ENCODE measurements at places on chromosomes 7 and 10.

DNA sequence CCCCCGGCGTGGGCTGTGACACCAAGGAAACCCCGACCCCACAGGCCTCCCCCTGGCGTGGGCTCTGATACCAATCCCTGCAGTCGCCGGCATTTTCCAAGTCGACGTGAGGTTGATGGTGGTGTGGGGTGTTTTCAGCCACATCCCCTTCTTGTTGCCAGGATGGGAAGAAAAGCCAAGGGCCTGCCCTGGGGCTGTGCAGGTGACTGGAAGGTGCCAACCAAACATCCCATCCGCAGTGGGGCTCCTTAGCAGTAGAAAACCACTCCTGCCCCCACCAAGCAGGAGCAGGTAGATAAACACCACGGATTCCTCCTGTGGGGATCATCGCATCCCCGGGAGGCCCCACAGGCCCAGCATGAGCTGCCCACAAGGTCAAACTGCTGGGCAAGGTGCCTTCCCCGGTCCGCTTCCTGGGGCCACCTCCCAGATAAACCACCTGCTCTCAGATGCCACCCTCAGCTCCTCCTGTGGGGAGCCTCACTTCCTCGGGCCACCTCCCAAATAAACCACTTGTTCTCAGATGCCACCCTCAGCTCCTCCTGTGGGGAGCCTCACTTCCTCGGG, 88.5 kb upstream of the DIP2C start:
- no peak for DNase-seq

- DNase-seq, result no peak
Measured at GRCh38 chr10:11223081-11223480, 205.4 kb downstream of the CELF2 start.

- no peak for DNase-seq
Measured at GRCh38 chr10:3229815-3230214, 57.2 kb upstream of the PITRM1 start.

DNA sequence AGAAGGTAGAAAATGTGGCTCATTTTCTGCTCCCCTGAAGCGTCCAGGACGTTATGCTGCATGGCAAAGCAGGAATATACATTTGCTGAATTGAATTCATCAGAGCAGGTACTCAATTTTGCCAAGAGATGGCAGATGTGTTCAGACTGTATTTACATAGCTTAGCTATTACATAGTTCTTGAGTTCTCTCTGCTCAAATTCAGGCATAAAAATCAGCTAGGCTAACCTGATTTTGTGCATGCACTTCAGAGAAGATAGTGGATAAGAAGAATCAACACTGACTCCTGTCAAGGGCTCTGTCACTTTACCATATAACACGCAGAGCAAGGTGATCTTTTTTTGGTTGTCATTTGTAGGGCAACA, 209.2 kb upstream of the FAM3C start:
- DNase-seq, result no peak

GRCh38 chr10:55470840-55471239, 669.8 kb upstream of the PCDH15 start:
- DNase-seq, result no peak

DNA sequence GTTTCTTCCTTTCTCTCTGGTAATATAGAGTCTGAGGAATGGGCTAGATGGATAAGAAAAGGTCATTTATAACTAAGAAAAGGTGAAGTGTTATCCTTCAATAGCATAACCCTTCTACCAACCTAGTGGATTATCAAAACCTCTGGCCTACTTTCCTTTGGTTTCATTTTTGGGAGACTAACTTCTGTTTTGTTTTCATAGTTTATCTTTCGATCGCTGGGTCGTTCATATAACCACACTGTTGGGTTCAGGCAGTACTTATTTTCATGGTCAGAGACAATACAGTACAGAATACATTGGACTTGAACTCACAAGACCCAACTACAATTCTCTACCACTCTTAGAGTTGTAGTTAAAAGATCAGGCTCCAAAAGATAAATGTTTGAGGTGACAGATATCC, 86.5 kb downstream of the UBE2H start:
- no peak for DNase-seq

DNA sequence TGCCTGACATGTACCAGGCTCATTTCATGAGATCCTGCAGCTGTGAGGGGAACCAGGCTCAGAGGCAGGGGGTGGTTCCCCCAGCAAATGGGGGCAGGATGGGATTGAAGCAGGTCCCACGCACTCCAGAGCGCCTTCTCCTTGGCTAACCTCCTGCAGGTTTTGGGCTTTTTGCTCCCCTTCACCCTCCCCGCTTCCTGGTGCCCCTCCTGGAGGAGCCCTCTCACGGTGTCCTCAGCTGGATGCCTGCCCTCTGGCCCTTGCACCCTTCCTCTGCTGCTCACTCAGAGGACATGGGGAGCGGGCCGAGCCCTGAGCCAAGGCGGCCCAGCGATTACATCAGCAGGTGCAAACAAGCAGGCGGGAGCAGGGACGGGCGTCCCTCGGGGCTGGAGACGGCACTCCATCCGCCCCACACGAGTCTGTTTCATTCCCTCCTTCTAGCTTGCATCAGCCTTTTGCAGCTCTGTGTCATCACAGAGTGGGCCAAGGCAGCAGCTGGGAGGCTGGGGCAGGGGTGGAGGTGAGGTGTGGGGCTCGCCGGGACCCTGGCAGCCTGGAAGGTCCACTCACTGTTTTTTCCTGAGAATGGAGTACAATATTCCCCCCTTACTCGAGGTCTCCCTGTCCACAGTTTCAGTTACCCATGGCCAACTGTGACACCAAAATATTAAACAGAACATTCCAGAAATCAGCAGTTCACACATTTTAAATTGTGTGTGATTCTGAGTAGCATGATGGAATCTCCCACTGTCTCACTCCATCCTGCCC, 52.7 kb upstream of the SLC29A3 start:
- DNase-seq, result no peak

- no peak for DNase-seq
Measured at GRCh38 chr10:49086889-49087288, 28.4 kb downstream of the VSTM4 start.

DNA sequence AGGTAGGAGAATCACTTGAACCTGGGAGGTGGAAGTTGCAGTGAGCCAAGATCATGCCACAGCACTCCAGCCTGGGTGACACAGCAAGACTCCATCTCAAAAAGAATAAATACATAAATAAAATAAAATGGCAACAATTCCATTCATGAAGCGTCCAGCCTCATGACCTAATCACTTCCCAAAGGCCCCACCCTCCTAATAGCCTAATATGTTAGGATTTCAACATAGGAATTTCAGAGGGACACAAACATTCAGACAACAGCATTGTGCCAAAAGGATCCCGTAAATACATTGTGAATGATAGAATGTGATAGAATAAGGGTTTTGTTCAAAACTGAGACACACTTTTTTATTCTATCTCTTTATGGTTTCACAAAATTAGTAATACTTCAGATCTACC, 90.3 kb downstream of the FAM107B start:
- no peak for DNase-seq

DNA sequence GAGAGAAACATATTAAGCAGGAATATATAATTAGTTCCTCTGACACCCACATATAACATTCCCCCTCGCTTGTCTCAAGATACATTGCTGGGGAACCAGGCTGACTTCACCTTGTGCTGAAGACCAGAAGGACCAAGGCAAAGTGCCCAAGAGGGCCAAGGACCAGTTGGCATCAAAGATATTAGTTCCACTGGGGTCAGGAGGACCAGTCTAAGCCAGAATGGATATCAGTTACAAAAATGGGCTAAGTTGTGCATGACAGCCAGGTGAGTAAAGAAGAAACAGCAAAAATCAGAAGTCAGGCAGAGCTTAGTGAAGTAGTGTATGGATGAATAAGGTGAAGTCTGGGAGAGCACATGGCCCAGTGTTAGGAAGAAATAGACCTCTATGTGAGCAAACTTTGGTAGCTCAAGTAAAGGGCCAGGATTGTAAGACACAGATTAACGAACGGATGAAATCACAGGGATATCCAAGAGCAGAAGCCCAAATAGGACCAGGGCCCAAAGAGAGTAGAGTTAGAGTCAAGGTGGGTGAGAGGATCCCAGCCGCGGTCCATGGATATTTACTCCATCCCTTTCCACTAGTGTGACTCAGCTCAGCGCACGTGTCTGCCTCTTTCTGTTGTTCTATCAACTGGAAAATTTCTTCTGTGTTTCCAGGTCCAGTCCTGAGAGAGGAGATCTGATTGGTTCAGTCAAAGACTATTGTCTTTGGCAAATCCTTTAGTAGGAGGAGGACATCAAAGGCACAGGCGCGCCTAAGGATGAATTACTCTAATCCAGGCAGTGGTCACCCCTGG, 5.0 kb downstream of the CALD1 start:
- no peak for DNase-seq

- no peak for DNase-seq
Measured at GRCh38 chr10:99520040-99520846, 12.5 kb upstream of the NKX2-3 start.

- DNase-seq, result no peak
Measured at GRCh38 chr7:3370068-3370830, 69.2 kb downstream of the SDK1 start.

DNA sequence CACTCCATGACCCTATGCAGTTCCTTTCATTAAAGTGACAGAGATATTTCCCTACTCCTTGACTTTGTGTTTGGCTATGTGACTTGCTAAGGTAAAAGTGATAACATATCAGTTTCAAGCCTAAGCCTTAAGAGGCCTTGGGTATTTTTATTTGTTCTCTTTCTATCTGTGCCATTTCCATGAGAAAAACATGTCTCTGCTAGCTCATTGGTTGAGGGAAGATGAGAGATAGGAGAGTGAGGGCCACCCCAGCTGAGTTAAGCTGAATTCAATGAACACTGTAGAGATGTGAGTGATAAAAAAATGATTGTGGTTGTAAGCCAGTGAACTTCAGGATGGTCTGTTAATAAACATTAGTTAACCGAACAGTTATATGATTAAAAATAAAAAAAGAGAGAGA, 13.4 kb downstream of the TASOR2 start:
- no peak for DNase-seq

GRCh38 chr7:88339195-88339922, 32.7 kb upstream of the STEAP4 start:
- DNase-seq, result no peak

DNA sequence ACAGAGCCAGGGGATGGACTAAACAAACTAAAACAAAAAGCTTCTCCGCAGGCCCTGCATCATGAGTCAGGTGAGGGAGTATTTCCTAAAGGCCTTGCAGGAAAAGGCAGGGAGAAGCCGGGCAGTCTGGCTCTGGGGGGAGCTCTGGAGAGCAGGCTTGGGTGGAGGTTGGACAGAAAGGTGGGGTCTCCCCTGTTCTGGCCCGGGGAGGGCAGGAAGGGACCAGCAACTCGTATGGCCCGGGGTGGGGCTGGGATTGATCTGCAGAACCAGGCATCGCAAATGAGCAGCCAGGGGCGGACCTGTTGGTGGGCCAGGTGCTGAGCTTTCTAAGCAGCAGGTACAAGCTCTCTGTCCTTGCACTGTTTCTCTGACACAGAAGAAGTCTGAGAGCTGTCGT, 235.2 kb downstream of the TCERG1L start:
- DNase-seq, result no peak

- no peak for DNase-seq
Measured at GRCh38 chr7:151082141-151083070, 887 bp downstream of the TMUB1 start.

GRCh38 chr7:130970196-130970595, 236.2 kb upstream of the KLF14 start:
- DNase-seq, result no peak

- DNase-seq, result no peak
Measured at GRCh38 chr7:129799350-129799955, 153.3 kb downstream of the UBE2H start.

DNA sequence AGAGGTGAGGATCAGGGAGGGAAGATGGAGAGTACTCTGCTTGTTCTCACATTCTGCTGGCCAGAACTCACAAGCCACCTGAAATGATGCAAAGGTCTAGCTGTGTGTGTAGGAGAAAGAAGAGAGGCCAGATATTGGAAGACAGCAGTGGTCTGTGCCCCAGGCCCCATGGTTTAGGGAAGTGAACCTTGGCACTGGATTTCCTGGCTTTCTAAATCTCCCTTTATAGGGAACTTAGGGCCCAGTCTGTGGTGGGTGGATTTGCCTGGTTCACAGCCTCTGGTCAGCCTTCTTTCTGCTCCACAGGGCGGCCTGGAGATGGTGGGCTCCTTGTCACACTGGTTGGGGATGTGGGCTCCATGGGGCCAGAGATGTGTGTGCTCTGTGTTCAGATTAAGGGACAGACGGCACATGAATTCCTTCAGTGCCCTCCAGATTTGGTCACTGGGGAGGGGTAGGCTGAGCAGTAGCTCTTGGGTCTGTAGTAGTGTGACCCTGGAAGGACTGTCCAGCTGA, 9.5 kb upstream of the SH2D4B start:
- DNase-seq, result no peak

GRCh38 chr7:132296820-132297219, 279.4 kb downstream of the PLXNA4 start:
- no peak for DNase-seq

DNA sequence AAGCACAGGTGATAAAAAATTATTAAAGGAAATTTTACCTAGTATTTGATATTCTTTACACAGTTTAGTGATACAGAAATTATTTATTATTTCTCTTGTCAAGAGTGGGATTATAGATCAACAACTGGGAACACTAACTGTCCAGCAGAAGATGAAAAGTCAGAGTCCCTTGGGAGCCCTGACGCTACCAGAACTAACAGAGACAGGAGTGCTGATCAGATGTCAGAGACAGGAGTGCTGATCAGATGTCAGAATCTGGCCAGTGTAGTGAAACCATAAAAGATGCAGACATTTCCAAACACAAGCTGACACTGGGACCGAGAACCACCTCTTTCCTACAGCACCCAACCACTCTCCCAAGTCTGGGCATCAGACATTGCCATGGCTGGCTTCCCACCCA, 828.2 kb downstream of the TNS3 start:
- no peak for DNase-seq

DNA sequence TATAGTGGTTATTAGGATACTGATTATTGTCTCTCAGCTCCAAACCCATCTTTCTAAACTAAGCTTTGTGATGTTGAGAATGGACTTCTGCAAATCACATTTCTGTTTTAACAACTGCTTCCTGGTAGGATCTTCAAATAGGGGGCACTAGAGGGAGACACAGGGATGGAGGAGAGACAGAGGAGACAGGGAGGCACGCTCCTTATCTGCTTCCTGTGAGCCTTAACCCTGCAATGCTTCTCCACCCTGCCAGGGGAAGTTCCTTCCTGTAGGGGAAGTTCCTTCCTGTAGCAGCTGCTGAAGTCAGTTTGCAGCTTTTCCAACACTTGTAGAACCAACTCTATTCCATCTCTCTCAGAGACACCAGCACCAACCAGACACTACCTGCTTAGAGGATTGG, 847.2 kb downstream of the CCSER2 start:
- no peak for DNase-seq

GRCh38 chr7:23268167-23268566, 21.6 kb downstream of the GPNMB start:
- no peak for DNase-seq

- no peak for DNase-seq
Measured at GRCh38 chr10:117663750-117664149, 121.2 kb downstream of the EMX2 start.

- no peak for DNase-seq
Measured at GRCh38 chr7:117097860-117098259, 144.6 kb downstream of the ST7 start.

GRCh38 chr10:34872820-34873219, 57.7 kb upstream of the PARD3 start:
- DNase-seq, result no peak

GRCh38 chr10:70537398-70538194, 59.0 kb downstream of the PALD1 start:
- DNase-seq, result no peak

Data from activated naive CD4-positive, alpha-beta T cell (primary cell).